ENCODE measurements at places on chromosomes 12 and 14. TPM values are rescaled to one million over a fixed set of nuclear protein-coding genes. Genes with fewer than 3 reads are reported as not detected.

GRCh38 chr12:27870939-27871338 lies 90.9 kb upstream of the MANSC4 start:
- peak overlapping the region; percentile 28 for H3K27ac ChIP-seq
- DNase-seq: no peak
- H3K27me3 ChIP-seq: no peaks in the 10 kb centered on the region
- peaks cover 54% of the 10 kb centered on the region for H3K4me1 ChIP-seq
- no peak overlapping the region for H3K4me3 ChIP-seq
- H3K36me3 ChIP-seq: no peaks in the 10 kb centered on the region

CACNA2D4 gene
- total RNA-seq: 0.92 TPM

GRCh38 chr12:95184121-95184520 lies 33.1 kb downstream of the FGD6 start:
- no peaks in the 10 kb centered on the region for H3K27me3 ChIP-seq
- peaks cover 2% of the 10 kb centered on the region for H3K36me3 ChIP-seq
- H3K27ac ChIP-seq: no peak overlapping the region
- no peak for DNase-seq
- no peak overlapping the region for H3K4me3 ChIP-seq
- H3K4me1 ChIP-seq: peaks cover 7% of the 10 kb centered on the region

GRCh38 chr14:93063393-93063792 lies 52.3 kb downstream of the ITPK1 start:
- no peaks in the 10 kb centered on the region for H3K27me3 ChIP-seq
- no peak overlapping the region for H3K4me3 ChIP-seq
- H3K4me1 ChIP-seq: peaks cover 19% of the 10 kb centered on the region
- no peaks in the 10 kb centered on the region for H3K36me3 ChIP-seq
- no peak overlapping the region for H3K27ac ChIP-seq
- DNase-seq: no peak

PRH2 gene
- not detected for total RNA-seq

BCL2L14 gene
- total RNA-seq: not detected

BHLHE41 gene
- 6.0 TPM for total RNA-seq

RTL1 gene
- not detected for total RNA-seq

- no peak for DNase-seq
- no peak overlapping the region for H3K4me3 ChIP-seq
- peaks cover 36% of the 10 kb centered on the region for H3K4me1 ChIP-seq
These were observed 44.4 kb downstream of the ANO6 start for GRCh38 chr12:45260104-45260815.

GRCh38 chr14:32342847-32343194 lies 13.7 kb downstream of the AKAP6 start:
- no peak overlapping the region for H3K27ac ChIP-seq
- no peak overlapping the region for H3K4me3 ChIP-seq
- H3K36me3 ChIP-seq: peaks cover 2% of the 10 kb centered on the region
- H3K27me3 ChIP-seq: no peaks in the 10 kb centered on the region
- DNase-seq: no peak
- peaks cover 25% of the 10 kb centered on the region for H3K4me1 ChIP-seq

DNA sequence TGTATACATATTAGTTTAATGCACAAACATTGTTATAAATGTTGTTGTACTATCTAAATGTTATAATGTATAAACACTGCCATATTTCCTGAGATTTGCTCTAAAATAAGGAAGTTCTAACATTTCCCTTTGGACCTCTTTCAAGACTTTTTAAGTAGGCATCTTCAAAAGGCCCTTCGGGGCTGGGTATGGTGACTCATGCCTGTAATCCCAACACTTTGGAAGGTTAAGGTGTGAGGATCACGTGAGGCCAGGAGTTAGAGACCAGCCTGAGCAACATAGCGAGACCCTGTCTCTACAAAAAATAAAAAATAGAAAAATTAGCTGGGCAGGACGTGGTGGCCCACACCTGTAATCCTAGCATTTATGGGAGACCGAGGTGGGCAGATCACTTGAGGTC lies 35.5 kb downstream of the FBLN5 start:
- DNase-seq: no peak
- H3K4me1 ChIP-seq: peaks cover 63% of the 10 kb centered on the region
- peaks cover 56% of the 10 kb centered on the region for H3K36me3 ChIP-seq
- H3K27me3 ChIP-seq: no peaks in the 10 kb centered on the region
- H3K4me3 ChIP-seq: no peak overlapping the region

GRCh38 chr12:26689281-26689841 lies 143.6 kb downstream of the ITPR2 start:
- H3K27me3 ChIP-seq: no peaks in the 10 kb centered on the region
- peaks cover 22% of the 10 kb centered on the region for H3K4me1 ChIP-seq
- H3K27ac ChIP-seq: no peak overlapping the region
- no peak overlapping the region for H3K4me3 ChIP-seq
- peaks cover 4% of the 10 kb centered on the region for H3K36me3 ChIP-seq
- DNase-seq: no peak

DNA sequence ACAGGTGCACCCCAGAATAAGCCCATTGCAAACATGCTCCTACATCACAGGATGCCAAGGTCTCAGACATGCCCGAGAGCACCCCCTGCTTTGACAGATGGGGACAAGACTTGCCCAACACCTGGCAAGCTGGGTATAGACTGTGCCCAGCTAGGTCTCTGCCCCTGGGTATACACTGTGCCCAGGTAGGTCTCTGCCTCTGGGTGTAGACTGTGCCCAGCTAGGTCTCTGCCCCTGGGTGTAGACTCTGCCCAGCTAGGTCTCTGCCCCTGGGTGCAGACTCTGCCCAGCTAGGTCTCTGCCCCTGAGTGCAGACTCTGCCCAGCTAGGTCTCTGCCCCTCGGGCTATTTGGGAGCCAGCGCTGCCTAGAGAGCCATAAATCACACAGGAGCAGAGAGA lies 85.9 kb downstream of the CCDC88C start:
- DNase-seq: no peak
- H3K4me1 ChIP-seq: peaks cover 9% of the 10 kb centered on the region
- H3K36me3 ChIP-seq: no peaks in the 10 kb centered on the region
- H3K4me3 ChIP-seq: no peak overlapping the region
- H3K27me3 ChIP-seq: peaks cover 8% of the 10 kb centered on the region

Data from chondrocyte (in vitro differentiated cells).